NCI-H1092 treated with DMSO at 0.1 percent for 48 hours (cell line): ENCODE measurements at places on chromosomes 2 and 18.

- DNase-seq, result no peak
Observed at GRCh38 chr2:222203041-222203440, 95.8 kb downstream of the PAX3 start.

DNA sequence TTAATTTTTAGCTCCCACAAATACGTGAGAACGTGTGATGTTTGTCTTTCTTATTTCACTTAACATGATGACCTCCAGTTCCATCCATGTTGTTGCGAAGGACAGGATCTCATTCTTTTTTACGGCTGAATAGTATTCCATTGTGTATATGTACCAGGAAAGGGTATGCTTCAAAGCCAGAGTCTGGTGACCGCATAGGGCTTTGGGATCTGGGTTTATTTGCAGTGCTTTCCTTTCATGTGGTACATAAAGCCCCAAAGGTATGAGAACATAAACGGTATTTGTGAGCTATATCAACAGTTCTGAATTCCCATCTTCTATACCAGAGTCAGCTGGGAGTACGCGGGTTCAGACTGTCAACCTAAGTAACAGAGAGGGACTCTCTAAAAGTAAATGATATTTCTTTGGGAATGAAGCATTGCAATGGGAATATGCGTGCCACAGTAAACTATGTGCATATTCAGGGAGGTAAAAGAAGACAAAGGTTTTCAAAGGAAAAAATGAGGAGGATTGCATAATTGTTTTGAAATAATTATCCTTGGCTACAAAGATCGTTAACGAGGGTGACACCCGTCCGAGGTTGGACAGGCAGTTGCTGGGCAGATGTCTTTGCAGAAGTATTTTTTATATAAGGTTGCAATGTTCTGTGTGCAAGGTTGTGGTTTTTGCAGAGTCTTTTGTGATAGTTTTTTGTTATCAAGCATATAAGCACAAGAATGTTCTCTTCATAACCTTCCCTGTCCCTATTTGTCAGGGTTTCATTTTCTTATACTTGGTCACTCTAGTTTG, 24.4 kb downstream of the CRYGD start:
- DNase-seq, result no peak

DNA sequence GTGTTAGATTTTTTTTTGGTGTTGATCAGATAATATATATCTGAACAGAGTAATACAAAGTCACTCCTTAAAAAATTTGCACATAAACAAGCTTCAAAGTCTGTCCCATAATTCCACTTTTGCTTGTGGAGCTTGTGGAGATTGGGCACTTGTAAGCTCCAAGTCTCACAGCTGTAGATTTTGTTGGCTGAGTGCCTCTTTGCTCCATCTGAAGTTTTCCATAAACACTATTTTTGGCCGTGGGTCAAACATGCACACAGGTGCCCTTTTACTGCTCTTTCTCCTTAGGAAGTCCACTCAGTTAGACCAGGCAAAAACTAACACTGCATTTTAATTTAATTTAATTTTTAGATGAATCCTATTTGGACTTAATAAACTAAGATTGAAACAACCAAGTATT, 3.6 kb upstream of the KCNJ13 start:
- DNase-seq, result no peak

DNA sequence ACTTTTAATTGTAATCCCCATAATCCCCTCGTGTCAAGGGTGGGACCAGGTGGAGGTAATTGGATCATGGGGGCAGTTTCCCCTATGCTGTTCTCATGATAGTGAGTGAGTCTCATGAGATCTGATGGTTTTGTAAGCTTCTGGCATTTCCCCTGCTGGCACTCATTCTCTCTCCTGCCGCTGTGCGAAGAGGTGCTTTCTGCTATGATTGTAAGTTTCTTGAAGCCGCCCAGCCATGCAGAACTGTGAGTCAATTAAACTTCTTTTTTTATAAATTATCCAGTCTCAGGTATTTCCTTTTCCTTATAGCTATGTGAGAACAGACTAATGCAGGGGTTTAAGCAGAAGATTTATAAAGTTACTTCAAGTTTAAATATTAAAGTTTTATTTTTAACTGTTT, 655.2 kb downstream of the EPHA4 start:
- no peak for DNase-seq

- DNase-seq, result no peak
Observed at GRCh38 chr2:12043131-12043530, 296.7 kb downstream of the LPIN1 start.
